Dermis blood vessel endothelial cell (primary cell): ENCODE measurements at places on chromosomes 5 and 9.
A peak's percentile ranks its signal among the peaks of the same experiment; 100 is the strongest.

- DNase-seq: no peak
These were observed 18.7 kb upstream of the EEIG1 start for GRCh38 chr9:127999461-127999860.

DNA sequence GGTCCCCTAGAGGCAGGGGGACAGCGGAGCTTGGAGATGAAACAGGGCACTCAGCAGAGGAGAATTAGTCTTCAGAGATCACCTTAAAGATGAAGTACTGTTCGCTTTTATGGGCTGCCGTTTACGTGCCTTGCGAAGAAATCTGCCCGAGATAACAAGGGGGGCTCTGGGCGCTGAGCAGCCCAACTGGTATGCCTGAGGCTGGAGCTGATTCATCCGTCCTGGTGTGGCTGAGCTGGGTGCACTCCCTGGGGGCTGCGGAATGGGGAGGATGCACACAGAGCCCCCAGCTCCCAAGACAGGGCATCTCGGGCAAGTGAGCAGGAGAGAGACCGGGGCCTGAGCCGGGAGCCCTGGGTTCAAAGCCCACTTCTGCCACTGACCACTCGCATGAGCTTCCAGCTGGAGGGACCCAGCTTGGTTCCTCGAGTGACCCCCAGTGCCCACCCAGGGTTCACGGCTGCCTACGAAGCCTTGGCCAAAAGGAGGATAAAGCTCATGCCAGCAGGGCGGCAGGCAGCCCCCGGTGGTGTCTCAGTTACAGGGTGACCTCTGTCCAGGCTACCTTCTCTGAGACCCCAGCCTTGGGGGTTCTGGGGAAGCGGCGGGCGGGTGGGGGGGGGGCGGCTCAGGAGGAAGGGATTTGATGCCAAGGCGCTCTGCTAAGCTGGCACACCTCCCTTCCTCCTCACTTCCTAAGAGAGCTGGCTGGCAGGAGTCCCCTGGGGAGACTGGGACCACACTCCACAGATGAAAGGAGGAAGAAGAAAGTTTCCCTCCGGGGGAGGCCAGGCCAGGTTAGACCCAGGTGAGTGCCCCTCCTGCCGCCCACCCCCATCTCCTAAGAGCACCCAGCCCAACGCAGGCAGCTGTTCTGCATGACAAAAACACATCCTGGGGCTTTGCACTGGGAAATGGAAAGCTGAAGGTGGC, 5.7 kb downstream of the FIBCD1 start:
- DNase-seq: no peak

DNA sequence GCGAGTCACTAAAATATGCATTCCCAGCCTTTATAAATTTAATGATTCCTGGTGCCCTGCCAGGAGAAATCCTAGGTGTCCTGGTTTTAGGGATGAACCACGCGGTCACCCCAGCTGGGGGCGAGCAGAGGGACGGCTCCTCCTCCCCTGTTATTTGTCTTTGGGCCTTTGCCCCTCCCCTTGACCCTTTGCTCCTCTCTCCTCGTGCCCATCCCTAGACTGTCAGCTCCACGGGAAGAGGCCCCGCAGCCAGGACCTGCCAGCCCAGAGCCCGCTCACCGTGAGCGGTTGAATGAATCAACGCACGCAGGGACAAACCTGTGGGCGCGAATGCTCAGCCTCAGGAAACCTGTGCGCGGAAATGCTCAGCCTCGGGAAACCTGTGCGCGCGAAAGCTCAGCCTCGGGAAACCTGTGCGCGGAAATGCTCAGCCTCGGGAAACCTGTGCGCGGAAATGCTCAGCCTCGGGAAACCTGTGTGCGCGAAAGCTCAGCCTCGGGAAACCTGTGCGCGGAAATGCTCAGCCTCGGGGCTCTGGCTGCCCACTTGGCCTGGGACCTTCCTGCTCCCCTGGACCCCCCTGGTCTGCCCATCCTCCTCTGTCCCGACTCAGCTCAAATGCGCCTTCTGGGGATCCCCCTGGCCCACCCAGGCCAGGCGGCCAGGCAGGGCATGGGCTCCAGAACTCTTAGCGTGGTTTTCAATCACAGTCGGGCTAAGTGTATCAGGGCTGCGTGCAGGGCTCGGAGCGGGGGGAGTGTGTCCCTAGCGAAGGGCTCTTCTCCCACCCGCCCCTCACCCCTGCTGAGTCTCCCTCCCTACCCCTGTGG, 140.5 kb upstream of the COL5A1 start:
- peak; percentile 10 for DNase-seq

GRCh38 chr5:169874621-169875020, 105.7 kb downstream of the INSYN2B start:
- DNase-seq: no peak

- DNase-seq: no peak
These were observed 81.8 kb downstream of the TRIM36 start for GRCh38 chr5:115087951-115088350.

- no peak for DNase-seq
These were observed 234.5 kb upstream of the SLC24A2 start for GRCh38 chr9:20023210-20023905.

DNA sequence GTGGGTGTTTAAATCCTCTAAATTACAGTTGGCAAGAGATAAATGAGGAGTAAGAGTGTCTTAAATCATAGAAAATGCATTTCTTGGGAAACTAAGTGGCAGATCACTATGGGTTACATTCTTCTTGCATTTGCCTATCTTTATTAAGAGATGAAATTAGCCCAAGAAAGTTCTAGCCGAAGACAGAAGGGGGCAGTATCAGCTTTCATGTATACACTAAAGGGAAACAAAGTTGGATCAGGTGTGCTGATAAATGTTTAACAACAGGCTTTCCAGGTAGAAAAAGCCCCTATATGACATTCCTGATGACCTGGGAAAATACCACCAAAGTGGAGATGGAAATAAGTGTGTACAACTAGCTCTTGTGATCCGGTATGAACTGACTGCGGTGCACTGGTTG, 81.9 kb upstream of the TLR4 start:
- peak; percentile 43 for DNase-seq

- DNase-seq: no peak
These were observed 405.5 kb downstream of the KIF4B start for GRCh38 chr5:155418960-155419579.

GRCh38 chr5:103232393-103232999, 26.1 kb upstream of the MACIR start:
- peak; percentile 75 for DNase-seq

GRCh38 chr9:69443178-69443577, 118.2 kb downstream of the ENTREP1 start:
- DNase-seq: no peak

DNA sequence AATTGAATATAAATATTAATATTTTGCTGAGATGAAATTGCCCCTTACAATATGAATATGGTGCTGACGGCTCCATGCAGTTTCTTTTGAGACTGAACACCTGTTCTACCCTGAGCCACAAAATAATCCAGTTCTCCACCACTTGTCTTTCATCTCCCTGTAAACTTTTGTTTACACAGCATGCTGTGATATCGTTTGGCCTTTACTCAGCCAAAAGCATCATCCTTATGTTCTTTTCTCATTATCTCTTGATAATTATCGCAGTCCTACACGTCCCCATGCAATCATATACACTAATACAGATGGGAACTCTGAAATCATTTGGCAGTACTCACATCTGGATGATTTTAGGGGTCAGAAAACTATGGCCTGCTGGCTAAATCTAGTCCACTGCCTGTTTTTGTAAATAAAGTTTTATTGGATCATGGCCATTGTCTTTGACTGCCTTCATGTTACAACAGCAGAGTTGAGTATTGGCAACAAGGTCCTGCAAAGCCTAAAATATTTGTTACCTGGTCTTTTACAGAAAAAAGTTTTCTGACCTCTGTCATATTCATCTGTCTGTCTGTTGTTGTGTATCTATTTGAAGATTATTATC, 53.3 kb downstream of the AOPEP start:
- no peak for DNase-seq

GRCh38 chr9:112554516-112554915, 67.9 kb downstream of the KIAA1958 start:
- no peak for DNase-seq

DNA sequence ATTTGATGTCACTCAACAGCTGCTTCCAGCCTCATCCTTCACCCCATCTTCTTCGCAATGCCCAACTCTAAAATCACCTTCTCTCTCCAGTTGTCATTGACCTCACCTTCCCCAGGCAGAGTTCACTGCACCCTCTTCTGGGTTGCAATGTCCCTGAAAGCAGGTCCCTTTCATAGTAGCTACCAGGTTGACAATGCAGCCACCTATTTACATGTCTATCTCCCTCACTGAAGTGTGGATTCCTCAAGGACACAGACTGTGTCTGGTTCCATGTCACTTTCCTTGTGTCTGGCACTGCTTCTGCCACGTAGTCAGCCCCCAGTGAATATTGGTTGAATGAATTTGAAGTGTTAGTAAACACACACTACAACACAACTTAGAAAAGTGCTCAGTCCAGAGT, 445.5 kb upstream of the WWC1 start:
- no peak for DNase-seq

- no peak for DNase-seq
These were observed 2.4 kb upstream of the PSAT1 start for GRCh38 chr9:78294290-78295176.

- peak; percentile 22 for DNase-seq
These were observed 80.4 kb downstream of the SLC12A2 start for GRCh38 chr5:128163991-128164390.

DNA sequence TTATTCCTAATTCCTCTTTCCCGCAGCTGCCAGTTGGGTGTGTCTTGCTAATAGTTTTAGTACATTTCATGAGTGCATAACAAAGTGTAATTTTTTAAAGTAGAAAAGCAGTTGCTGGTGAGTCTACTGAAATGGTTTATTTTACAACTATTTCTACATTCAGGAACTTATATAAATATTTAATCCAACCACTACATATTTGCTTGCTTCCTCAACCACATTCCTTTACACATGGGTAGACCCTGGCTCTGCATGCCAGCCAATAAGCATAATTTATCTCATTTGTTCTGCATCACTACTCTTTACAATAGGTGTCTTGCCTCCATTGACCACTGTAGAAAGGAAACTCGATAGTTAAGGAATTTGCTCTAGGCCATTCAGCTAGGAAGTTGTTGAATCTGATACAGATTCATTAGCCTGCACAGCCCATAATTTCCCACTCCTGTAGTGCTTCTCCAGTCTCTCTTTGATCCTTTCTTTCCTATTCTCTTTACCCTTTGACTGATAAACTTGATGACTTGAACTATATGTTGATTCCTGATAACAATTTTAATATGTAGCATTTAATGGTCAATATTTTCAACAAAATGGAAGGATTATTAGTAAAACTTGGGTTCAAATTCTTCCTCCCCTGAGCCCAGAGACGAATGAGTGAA, 342.5 kb upstream of the ACTBL2 start:
- DNase-seq: no peak

GRCh38 chr5:62308439-62308838, 2.4 kb downstream of the KIF2A start:
- no peak for DNase-seq

DNA sequence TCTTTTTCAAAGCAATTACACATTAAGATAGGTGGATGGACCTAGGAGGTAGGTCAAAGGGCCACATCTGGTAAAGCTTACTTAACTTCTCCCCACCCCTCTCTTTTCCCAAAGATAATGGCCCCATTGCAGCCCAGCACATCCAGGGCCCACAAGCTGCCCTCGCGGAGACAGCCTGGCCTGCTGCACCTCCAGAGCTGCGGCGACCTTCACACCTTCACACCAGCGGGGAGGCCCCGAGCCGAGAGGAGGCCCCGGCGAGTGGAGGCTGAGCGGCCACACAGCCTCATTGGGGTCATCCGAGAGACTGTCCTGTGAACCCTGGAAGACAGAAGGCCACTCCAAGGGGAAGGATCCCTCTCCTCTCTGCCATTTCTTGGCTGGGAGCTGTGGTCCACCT, 66.5 kb downstream of the ENTREP1 start:
- no peak for DNase-seq

DNA sequence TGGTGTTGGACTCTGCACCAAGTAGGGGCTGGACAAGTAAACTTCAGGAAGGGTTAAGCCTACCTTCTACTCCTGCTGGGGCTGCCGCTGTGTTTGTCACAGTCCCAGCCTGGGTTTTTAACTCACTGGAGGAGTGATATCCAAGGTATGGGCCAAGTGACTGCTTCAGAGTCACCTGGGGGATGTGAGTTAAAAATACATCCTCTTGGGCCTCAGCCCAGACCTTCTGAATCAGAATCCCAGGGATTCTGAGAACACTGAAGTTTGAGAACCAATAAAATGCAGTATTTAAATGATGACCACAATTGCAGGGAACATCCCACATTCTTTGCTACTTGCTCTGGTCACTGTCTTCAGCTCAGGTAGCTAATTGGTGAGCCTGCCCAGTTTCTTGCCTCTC, 95.1 kb upstream of the DNAH5 start:
- DNase-seq: peak; percentile 25

- no peak for DNase-seq
These were observed 478.6 kb upstream of the C9orf72 start for GRCh38 chr9:28051559-28052503.

GRCh38 chr9:111411266-111411665, 72.9 kb downstream of the ECPAS start:
- no peak for DNase-seq

GRCh38 chr5:139884144-139884543, 88.5 kb downstream of the PSD2 start:
- no peak for DNase-seq

- no peak for DNase-seq
These were observed 54.4 kb downstream of the SMIM23 start for GRCh38 chr5:171840066-171840465.

GRCh38 chr5:74173665-74174064, 466.9 kb downstream of the ENC1 start:
- DNase-seq: no peak

DNA sequence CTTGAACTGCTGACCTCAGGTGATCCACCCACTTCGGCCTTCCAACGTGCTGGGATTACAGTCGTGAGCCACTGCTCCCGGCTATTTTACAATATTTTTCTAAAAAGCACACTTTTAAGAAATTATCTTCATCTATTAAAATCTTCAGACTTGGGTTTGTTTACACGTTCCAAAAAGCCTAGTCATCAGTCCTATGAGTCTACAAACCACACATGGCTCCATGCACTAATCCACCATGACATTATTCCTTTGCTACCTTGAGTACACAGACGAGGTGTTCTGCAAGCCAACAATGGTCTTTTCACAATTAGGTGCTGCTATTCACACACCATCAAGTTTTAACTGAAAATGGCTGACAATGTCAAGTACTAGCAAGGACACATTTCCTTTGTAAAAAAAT, 41.0 kb downstream of the TRPM6 start:
- no peak for DNase-seq

DNA sequence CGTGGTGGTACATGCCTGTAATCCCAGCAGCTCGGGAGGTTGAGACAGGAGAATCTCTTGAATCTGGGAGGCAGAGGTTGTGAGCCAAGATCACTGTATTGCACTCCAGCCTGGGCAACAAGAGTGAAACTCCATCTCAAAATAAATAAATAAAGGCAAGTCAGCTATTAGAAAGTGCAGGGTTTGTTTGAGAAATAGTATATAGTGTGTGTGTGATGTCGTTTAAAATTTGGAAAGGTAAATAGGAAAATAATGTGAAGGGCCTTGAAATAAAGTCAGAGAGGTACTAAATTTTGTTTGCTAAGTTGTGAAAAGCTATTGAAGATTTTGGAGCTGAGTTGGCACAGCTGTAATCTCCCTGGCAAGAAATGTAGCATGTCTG, 17.8 kb downstream of the ZNF131 start:
- DNase-seq: no peak
